Stimulated activated CD8-positive, alpha-beta memory T cell treated with anti-CD3 and anti-CD28 coated beads, Interleukin-7, amount 100 ng/mL, for 24 hours (primary cell): ENCODE measurements at places on chromosomes 13 and 19.

DNA sequence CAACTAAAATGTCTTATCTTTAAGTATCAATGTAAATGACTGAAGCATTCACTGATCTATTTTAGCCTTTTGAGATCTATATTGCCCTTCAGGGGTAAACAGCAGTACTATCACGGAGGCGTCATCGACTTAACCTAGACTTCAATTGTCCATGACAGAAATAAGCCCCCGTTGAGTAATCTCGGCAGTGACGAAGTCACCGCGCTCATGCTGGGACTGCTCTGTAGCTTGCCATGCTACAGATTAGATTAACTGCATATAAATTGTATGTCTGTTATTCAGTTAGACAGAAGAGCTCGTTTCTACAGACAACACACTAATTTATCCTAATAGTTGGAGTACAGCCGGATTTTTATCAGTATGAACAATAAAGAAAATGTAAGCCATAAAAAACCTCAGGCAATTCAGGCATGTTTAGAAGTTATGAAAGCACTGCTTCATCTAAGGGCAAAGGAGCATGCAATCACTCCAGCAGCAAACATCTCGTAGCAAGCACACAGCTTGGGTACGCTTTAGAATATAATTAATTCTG, 56.6 kb downstream of the TUBGCP3 start:
- DNase-seq, result no peak

DNA sequence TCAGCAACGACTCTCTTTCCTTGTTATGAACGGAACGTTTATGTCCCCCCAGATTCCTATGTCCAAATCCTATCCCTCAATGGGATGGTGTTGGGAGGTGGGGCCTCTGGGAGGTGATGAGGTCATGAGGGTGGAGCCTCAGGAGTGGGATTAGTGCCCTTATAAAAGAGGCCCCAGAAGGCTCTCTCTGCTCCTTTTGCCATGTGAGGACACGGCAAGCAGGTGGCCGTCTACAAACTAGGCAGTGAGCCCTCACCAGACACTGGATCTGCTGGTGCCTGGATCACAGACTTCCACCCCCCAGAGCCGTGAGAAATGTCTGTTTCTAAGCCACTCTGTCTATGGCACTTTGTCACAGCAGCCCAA, 53.2 kb downstream of the EPS15L1 start:
- no peak for DNase-seq

DNA sequence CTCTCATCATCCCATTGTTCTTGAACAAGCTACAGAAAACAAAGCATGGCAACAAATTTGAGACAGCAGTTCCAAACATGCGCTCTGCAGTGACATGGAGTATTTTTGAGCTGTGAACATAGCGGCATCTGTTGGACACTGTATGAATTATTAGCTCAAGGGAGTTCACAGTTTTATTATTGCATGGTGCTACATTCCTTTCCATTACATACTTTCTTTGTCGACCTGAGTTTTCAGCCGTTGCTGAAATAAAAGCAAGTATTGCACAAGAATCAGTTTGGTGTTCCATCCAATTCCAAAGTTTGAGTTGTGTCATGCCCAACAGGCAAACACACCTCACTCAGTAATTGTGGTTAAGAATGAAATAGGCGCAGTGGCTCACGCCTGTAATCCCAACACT, 30.1 kb upstream of the METTL21C start:
- DNase-seq, result no peak

GRCh38 chr19:48964205-48965039, 687 bp upstream of the FTL start:
- DNase-seq, result no peak

- peak; percentile 28 for DNase-seq
These were observed 84.0 kb downstream of the MZT1 start for GRCh38 chr13:72643311-72643989.

GRCh38 chr19:10095948-10096614, 6.4 kb downstream of the ANGPTL6 start:
- peak; percentile 66 for DNase-seq

DNA sequence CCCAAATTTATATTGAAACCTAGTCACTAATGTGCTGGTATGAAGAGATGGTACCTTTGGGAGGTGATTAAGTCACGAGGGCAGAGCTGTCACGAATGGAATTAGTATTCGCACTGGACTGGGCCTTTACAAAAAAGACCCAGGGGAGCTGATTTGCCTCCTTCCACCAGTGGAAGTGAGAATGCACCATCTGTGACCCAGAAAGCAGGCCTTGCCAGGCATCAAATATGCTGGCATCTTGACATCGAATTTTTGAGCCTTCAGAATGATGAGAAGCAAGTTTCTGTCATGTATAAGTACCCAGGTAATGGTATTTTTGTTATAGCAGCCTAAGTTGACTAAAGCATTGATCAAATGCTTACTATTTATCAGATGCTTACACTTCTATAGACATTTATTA, 373.6 kb downstream of the FGF14 start:
- no peak for DNase-seq

- no peak for DNase-seq
These were observed 10.5 kb downstream of the MBD3 start for GRCh38 chr19:1582201-1582600.
